ENCODE measurements at places on chromosomes 1 and 21.

DNA sequence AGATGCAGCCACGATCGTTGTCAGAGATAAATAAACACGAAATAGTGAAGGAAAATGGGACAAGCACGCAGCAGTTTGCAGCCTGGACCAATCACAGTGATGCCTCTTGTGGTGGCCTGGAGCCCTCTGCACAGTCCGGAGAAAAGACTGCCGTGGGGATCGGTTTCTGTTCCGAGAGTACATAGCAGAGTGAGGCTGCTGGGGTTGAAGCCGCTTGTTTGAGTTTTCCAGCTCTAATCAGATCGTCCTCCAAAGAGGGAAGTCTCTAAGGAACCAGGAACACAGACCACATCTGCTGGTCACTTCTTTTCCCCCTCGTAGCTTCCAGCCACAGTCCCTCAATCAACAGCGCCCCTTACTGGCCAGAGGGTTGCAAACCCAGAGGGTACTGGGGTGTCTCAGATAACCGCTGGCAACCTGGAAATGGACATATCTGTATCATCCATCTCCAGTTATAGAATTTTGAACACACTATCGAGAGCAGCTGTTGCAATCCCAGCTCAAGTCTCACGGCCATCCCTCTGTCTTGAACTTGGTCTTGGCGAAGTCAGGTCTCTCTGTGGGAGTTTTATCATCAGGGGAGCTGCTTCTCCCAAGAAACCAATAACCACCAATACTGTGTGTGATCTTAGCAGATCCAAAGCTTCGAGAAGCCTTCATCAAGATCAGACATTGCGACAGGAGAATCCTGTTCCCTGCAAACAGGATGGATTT, 57.4 kb downstream of the OLIG1 start:
- DNase-seq: peak; percentile 42

GRCh38 chr1:3914911-3915310, 14.8 kb upstream of the C1orf174 start:
- no peak for DNase-seq

DNA sequence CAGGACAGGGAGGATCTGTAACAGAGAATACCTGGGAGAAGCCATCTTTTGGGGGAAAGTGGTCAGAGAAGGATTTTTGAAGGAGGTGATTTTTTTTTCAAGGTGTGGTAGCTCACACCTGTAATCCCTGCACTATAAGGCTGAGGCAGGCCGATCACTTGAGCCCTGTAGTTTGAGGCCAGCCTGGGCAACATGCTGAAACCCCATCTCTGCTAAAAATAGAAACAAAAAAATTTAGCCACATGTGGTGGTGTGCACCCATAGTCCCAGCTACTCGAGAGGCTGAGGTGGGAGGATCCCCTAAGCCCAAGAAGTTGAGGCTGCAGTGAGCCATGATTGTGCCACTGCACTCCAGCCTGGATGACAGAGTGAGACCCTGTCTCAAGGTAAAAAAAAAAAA, 67.4 kb upstream of the ARTN start:
- no peak for DNase-seq

DNA sequence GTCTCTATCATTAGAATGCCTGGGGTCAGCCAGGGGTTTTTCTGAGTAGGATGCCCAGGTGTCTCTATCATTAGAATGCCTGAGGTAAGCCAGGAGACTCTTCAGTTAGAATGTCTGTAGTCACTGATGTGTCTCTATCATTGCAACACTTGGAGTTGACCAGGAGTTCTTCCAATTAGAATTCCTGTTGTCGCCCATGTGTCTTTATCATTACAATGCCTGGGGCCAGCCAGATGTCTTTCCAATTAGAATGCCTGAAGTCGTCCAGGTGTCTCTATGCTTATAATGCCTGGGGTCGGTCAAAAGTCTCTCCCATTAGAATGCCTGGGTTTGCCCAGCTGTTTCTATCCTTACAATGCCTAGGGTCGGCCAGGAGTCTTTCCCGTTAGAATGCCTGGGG, 55.8 kb downstream of the RNF187 start:
- no peak for DNase-seq

GRCh38 chr21:14285147-14285761, 69.3 kb downstream of the RBM11 start:
- DNase-seq: no peak

Measured in activated CD4-positive, alpha-beta T cell treated with anti-CD3 and anti-CD28 coated beads, Interleukin-2, amount 50 U/mL, for 4 hours (primary cell).